ENCODE measurements at places on chromosomes 3 and 15.

DNA sequence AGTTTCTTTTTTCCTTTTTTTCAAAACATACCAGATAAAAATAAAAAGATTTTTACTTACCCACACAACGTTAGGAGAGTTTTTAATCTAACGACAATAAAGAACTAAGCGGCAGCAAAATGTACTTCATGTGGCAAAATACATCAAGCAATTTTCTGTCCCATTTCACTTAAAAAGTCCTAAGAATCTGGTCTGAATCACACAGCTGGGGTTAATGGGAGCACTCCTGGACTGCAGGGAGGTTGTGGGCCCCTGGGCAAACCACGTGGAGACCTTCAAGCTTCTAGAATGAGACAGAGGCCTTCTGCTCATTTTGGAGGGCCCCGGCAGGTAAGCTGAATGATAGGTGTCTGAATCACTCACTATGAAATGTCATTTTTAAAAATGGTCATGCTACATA is 193.8 kb downstream of the RORA start:
- no peak for DNase-seq

DNA sequence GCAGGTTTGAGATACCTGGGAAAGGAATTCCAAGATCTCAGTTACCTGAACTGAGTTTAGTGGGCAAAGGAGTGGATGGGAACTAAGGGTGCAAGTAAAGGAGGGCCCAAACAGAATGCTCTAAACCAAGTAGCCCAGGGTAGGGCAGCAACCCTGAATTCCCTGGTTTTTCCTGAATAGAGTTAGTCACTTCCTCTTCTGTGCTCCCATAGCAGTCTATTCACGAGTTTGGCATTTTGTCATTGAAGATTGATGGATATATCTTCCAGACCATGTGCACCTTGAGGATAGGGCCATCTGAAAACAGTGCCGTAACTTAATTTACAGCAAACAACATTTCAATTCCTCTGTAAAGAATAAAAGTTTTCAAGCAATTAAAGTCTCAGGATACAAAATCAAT is 18.5 kb upstream of the PTX3 start:
- no peak for DNase-seq

GRCh38 chr3:51385621-51386091 is 565 bp downstream of the MANF start:
- DNase-seq = no peak

DNA sequence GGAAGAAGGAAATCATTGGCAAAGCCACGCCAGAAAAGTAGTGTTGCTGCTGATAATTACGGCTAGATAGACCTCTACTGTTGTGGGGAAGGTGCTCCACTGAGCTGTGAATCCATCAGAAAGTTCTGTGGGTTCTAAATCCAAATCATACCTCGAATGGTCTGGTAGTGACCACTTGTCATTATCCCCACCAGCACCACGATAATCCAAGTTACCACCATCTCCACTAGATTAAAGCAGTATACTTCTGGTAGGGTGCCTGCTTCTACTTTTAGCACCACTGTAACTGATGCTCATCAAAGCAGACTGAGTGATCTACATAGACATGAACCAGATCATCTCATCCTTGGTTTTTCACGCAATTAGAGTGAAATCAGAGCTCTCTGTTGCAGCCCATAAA is 185.5 kb downstream of the FMN1 start:
- no peak for DNase-seq

DNA sequence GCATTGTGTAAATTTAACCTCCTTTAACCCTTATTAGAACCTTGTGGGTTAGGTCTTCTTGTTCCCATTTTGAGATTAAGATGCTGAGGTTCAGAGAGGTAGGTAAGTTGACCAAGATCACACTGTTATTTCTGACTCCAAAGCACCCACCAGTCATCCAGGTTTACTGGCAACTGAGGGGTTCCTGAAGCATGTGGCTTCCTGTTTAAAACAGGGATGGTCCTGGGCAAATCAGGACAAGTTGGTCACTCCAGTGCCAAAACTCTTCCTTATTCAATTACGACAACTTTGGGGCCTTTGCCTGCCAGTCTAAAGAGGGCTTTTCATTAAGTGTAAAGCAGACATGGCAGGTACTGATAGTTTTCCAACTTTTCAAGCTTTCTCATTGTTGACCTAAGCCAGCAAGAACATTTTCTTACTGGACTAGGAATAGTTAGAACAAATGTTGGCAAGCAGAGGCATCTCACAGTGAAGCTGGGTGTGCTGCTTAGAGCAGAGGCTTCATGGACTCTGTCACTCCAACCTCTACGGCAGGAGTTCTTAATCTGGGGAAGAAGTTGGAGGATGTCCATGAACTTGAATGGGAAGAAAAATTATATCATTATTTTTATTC is 149.4 kb upstream of the ADAMTS9 start:
- no peak for DNase-seq

GRCh38 chr3:157280786-157281185 is 120.8 kb upstream of the CCNL1 start:
- DNase-seq = no peak

Data from stimulated activated CD4-positive, alpha-beta T cell treated with anti-CD3 and anti-CD28 coated beads, Interleukin-4, amount 100 ng/mL, for 1 hour (primary cell).